ENCODE measurements at places on chromosomes 16 and 17.

- peaks cover 5% of the 10 kb centered on the region for H3K27me3 ChIP-seq
- no peak overlapping the region for H3K27ac ChIP-seq
- DNase-seq = peak; percentile 57
These were observed 6.4 kb upstream of the GGT6 start for GRCh38 chr17:4566785-4567184.

DNA sequence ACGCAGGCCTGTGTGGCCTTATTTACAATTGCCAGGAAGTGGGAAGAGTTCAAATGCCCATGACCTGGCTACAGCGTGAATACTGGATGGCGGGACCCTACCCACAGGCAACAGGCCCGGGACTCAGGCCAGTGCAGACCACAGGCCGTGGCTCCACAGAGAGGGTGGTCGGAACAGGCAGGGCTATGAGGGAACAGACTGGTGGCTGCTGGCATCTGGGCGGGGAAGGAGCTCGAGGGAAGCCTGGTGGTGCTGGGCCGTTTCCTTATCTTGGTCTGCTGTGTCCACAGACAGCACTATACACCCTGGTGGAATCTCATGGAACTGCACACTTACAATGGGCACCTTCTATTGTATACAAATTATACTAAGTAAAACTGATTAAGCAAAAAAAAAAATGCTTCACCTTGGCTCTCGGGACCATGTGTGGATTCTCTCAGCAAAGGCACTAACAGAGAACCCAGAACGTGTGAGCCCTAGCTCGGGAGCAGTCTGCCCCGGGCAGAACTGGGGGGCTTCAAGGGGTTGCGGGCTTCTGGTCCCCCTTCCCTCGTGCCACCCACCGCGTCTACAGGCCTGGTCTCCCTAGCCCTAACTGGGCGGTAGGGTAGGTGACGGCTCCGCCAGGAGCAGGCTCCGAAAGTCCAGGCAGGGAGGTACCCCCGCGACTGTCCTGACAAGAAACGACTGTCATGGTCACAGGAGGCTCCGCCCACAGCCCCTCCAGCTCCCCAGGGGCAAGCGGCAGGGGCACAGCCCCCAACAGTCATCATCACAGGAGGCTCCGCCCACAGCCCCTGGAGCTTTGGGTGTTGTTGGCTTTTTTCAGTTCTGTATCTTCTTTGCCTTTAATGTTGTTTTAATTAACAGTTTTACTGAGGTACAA, 21.8 kb downstream of the CEP131 start:
- DNase-seq = no peak
- H3K27ac ChIP-seq = no peak overlapping the region
- H3K4me3 ChIP-seq = no peak overlapping the region

DNA sequence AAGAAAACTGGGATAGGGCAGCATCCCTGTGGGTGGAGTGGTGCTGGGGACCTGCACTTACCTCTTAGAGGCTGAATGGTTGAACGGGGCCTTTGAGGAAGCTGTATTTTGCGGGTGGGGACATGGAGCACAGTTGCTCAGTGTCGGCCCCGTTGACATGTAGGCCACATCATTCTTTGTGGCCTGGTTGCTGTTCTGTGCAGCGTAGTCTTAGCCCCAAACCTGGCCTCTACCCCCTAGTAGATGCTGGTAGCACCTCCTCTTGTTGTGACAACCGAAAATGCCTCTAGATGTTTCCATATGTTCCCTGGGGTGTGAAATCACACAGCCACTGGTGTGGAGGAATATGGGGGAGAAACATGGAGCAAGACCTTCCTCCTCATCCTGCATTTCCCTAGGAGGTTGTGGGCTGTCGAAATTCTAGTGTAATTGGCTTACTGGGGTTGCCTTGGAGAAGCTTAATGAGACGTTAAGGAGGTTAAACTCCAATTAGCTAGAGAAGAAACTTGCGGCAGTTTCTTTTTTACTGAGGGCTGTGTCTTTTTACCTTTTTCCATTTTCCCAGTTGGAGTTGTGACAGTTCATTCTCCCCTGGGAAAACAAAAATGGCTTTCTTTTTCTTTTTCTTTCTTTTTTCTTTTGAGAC, 9.4 kb downstream of the ABCC1 start:
- no peak for DNase-seq
- peaks cover 67% of the 10 kb centered on the region for H3K36me3 ChIP-seq
- H3K4me1 ChIP-seq = peaks cover 88% of the 10 kb centered on the region
- H3K27ac ChIP-seq = peak overlapping the region; percentile 98

GRCh38 chr16:46787909-46788308, 39.8 kb upstream of the MYLK3 start:
- no peak for DNase-seq
- no peaks in the 10 kb centered on the region for H3K27me3 ChIP-seq
- peaks cover 5% of the 10 kb centered on the region for H3K36me3 ChIP-seq
- peaks cover 36% of the 10 kb centered on the region for H3K4me1 ChIP-seq
- H3K4me3 ChIP-seq = no peak overlapping the region
- H3K27ac ChIP-seq = no peak overlapping the region

- H3K27me3 ChIP-seq = peaks cover 4% of the 10 kb centered on the region
- H3K4me3 ChIP-seq = no peak overlapping the region
- no peaks in the 10 kb centered on the region for H3K4me1 ChIP-seq
- no peak for DNase-seq
These were observed 239.7 kb upstream of the ERCC4 start for GRCh38 chr16:13680021-13680889.

- H3K4me3 ChIP-seq = no peak overlapping the region
- H3K27ac ChIP-seq = no peak overlapping the region
- no peak for DNase-seq
- no peaks in the 10 kb centered on the region for H3K27me3 ChIP-seq
- peaks cover 28% of the 10 kb centered on the region for H3K36me3 ChIP-seq
These were observed 64.9 kb downstream of the ITFG1 start for GRCh38 chr16:47395733-47396498.

DNA sequence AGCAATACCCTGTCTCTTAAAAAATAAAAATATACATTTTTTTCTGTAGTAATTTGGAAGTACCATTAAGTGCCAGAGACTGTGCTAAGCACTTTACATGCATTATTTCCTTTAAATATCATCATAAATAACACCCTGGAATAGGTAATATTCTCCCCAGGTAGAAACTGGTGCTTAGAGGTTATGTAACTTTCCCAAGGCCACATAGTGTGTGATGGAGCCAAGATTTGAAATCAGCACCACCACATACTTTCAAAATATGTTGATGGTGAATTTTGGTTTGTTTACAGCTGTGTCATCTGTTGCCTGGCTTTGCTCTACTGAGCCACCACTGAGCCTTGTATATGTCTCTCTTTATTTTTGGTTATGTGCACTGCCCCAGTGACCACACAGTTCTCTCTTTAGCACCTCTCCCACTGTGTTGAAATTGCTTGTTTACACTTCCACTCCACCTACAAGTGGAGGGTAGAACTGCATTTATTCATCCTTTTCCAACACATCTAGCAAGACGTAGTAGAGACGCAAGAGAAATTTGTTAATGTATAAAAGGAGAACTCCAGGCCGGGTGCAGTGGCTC, 19.0 kb upstream of the NBR1 start:
- H3K4me1 ChIP-seq = no peaks in the 10 kb centered on the region
- no peak for DNase-seq
- no peak overlapping the region for H3K4me3 ChIP-seq
- peaks cover 27% of the 10 kb centered on the region for H3K36me3 ChIP-seq

DNA sequence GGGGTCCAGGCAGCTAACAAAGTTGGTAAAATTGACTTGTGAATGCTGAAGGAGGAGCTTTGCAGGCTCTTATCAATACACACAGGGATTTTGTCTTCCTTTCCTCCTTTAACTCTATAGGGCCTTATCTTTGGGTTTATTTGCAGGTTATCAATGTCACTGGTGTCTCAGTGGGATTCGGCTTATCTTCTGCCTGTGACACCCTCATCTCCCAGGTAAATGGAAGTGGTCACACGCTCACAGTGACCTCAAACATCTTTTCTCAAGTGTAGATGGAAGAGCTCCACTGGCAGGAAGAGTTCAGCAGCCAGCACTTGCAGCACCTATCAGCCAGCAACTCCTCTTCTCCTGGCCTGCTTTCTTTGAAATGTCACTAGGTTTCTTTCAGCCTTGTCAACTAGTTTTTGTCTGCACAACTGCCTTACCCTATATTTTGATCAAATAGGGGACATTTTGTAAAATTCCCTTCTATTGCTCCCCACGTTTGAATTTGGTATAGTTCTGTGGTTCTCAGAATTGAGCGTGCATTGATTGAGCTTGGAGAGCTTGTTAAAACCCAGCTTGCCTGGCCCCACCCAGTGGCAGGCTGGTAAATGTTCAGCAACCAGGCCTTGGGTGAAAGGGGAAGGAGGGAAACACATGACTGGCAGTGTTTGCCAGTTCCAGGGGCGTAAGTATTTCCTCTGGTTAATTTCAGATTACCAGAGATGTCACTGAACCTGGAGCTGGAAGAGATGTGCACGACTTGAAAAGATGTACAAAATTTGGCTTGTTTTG, 12.8 kb downstream of the SLC47A1 start:
- H3K4me3 ChIP-seq = no peak overlapping the region
- no peak for DNase-seq
- peaks cover 2% of the 10 kb centered on the region for H3K4me1 ChIP-seq
- no peaks in the 10 kb centered on the region for H3K36me3 ChIP-seq

GRCh38 chr16:7888411-7888810, 555.8 kb downstream of the RBFOX1 start:
- no peak overlapping the region for H3K4me3 ChIP-seq
- no peaks in the 10 kb centered on the region for H3K4me1 ChIP-seq

- H3K36me3 ChIP-seq = no peaks in the 10 kb centered on the region
- peaks cover 5% of the 10 kb centered on the region for H3K4me1 ChIP-seq
- DNase-seq = no peak
- no peak overlapping the region for H3K27ac ChIP-seq
These were observed 74.4 kb downstream of the METRNL start for GRCh38 chr17:83153681-83154310.

DNA sequence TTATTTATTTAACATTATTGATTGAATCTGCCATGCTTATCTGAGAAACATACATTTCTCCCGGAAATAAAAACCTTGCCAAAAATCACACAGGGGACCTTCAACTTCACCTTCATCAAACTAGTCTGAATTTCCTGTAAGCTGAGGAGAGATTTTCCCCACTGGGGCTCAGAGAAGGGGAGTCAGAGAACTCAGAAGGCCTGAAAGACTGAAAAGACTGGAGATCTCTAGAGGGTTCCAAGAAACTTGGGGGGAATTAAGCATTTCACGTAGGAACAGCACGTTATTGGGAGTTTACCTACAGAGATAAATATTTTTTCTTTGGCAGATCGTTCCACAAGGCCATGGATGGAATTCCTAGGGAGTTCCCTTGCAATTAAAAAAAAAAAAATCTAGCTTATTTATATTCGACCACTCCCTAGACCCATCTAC, 528 bp upstream of the NOL11 start:
- DNase-seq = no peak
- peak overlapping the region; percentile 100 for H3K27ac ChIP-seq
- peaks cover 2% of the 10 kb centered on the region for H3K27me3 ChIP-seq
- peaks cover 43% of the 10 kb centered on the region for H3K36me3 ChIP-seq
- peaks cover 28% of the 10 kb centered on the region for H3K4me1 ChIP-seq

GRCh38 chr17:49760932-49761558, 2.9 kb downstream of the FAM117A start:
- peak overlapping the region; percentile 51 for H3K4me3 ChIP-seq
- no peak for DNase-seq
- H3K27me3 ChIP-seq = no peaks in the 10 kb centered on the region
- peak overlapping the region; percentile 78 for H3K27ac ChIP-seq
- peaks cover 76% of the 10 kb centered on the region for H3K4me1 ChIP-seq

GRCh38 chr17:5816491-5817070, 232.3 kb upstream of the NLRP1 start:
- no peak overlapping the region for H3K27ac ChIP-seq
- H3K27me3 ChIP-seq = peaks cover 52% of the 10 kb centered on the region
- H3K4me1 ChIP-seq = no peaks in the 10 kb centered on the region
- no peak for DNase-seq
- H3K36me3 ChIP-seq = peaks cover 2% of the 10 kb centered on the region

DNA sequence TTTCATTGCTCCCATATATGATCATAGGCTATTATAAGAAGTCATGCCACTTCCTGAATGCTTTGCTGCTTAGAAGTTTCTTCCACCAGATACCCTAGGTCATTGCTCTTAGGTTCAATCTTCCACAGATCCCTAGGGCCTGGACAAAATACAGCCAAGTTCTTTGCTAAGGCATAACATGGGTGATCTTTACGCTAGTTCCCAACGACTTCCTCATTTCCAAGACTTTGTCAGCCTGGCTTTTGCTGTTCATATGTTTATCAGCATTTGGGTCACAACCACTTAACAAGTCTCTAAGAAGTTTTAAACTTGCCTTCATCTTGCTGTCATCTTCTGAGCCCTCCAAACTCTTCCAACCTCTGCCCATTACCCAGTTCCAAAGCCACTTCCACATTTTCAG, 20.1 kb upstream of the DLX3 start:
- no peak for DNase-seq
- H3K4me1 ChIP-seq = no peaks in the 10 kb centered on the region
- H3K36me3 ChIP-seq = no peaks in the 10 kb centered on the region

- peak overlapping the region; percentile 78 for H3K4me3 ChIP-seq
- peaks cover 23% of the 10 kb centered on the region for H3K4me1 ChIP-seq
- peaks cover 3% of the 10 kb centered on the region for H3K27me3 ChIP-seq
- peaks cover 2% of the 10 kb centered on the region for H3K36me3 ChIP-seq
- DNase-seq = peak; percentile 83
These were observed 218.7 kb downstream of the NTN1 start for GRCh38 chr17:9239793-9240658.

DNA sequence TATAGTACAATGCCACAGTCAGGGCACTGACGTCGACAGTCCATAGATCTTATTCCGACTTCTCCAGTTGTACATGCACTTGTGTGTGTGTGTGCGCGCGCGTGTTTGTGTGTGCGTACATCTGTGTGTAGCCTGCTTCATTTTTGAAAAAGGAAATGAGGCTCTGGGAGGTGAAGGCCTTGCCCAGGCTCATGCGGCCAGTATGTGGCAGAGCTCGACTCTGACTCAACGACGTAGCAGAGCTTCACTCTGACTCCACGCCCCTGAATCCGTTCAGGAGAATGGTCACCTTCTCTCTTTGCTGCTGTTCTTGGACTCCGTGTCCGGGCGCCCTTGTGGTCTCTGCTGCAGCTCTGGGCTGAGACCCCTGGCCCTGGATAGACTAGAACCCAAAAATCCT, 81.6 kb upstream of the CIBAR2 start:
- no peak overlapping the region for H3K27ac ChIP-seq
- H3K27me3 ChIP-seq = no peaks in the 10 kb centered on the region
- no peak overlapping the region for H3K4me3 ChIP-seq
- no peak for DNase-seq

DNA sequence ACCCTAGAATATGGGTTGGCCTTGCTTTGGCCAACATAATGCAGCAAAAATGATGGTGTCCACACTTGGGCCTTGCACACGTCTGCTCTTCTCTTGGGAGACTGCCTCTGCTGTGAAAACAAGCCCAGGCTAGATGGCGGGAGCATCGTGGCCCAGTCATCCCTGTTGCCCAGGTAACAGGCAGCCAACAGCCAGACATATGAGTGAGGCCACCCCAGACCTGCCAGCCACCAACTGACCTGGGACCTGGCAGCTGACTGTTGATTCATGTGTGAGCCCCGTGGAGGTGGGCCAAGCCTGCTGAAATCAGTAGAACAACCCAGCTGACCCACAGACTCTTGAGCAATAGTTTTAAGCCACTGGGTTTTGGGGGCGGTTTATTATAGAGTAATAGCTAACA, 39.4 kb upstream of the CDH3 start:
- no peaks in the 10 kb centered on the region for H3K27me3 ChIP-seq
- no peak overlapping the region for H3K4me3 ChIP-seq
- no peak for DNase-seq
- no peak overlapping the region for H3K27ac ChIP-seq
- H3K4me1 ChIP-seq = no peaks in the 10 kb centered on the region
